ENCODE measurements at places on chromosomes 16 and 17. TPM values are rescaled to one million over a fixed set of nuclear protein-coding genes. Genes with fewer than 3 reads are reported as not detected.
A peak's percentile ranks its signal among the peaks of the same experiment; 100 is the strongest.

- no peak overlapping the region for H3K4me3 ChIP-seq
- no peak overlapping the region for H3K27ac ChIP-seq
- H3K36me3 ChIP-seq = peaks cover 4% of the 10 kb centered on the region
- peaks cover 10% of the 10 kb centered on the region for H3K4me1 ChIP-seq
- no peaks in the 10 kb centered on the region for H3K27me3 ChIP-seq
Observed at GRCh38 chr17:47687748-47688147, 6.2 kb upstream of the TBKBP1 start.

DNA sequence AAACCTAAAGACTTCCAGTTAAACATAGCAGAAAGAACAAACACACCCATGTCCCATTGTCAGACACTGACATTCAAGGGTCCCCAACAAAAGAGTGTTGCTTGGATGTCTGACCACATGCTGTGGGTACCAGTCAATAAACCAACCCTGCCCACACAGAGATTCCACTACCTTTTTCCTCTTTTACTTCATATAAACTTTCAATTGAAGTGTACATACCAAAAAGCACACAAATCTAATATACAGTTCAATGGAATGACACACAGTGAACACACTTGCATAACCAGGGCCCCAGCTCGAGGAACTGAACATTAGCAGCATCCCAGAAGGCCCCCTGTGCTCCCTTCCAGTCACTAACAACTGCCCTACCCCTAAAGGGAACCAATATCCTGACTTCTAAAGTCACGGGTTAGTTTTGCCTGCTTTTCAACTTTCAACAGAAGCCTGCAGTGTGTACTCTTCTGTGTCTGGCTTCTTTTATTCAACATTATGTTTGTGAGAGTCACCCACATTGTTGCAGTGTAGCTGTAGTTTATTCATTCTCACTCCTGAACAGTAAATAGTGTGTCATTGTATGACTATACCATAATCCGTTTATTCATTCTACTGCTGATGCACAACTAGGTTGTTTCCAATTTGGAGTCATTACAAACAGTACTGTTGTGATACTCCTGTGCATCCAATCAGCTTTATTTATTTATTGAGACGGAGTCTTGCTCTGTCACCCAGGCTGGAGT lies 18.0 kb downstream of the CFDP1 start:
- H3K4me1 ChIP-seq = peaks cover 10% of the 10 kb centered on the region
- DNase-seq = no peak
- peaks cover 5% of the 10 kb centered on the region for H3K36me3 ChIP-seq
- no peak overlapping the region for H3K27ac ChIP-seq

- no peaks in the 10 kb centered on the region for H3K36me3 ChIP-seq
- no peak for DNase-seq
- no peak overlapping the region for H3K4me3 ChIP-seq
- H3K27me3 ChIP-seq = no peaks in the 10 kb centered on the region
Observed at GRCh38 chr16:86748652-86749051, 170.3 kb downstream of the FOXL1 start.

- no peaks in the 10 kb centered on the region for H3K27me3 ChIP-seq
- H3K4me1 ChIP-seq = peaks cover 2% of the 10 kb centered on the region
- no peak for DNase-seq
- H3K36me3 ChIP-seq = peaks cover 10% of the 10 kb centered on the region
Observed at GRCh38 chr16:57165938-57166337, 19.9 kb downstream of the PSME3IP1 start.

Gene KRTAP4-1
- not detected for total RNA-seq

Gene PIK3R5
- total RNA-seq = 55.3 TPM

DNA sequence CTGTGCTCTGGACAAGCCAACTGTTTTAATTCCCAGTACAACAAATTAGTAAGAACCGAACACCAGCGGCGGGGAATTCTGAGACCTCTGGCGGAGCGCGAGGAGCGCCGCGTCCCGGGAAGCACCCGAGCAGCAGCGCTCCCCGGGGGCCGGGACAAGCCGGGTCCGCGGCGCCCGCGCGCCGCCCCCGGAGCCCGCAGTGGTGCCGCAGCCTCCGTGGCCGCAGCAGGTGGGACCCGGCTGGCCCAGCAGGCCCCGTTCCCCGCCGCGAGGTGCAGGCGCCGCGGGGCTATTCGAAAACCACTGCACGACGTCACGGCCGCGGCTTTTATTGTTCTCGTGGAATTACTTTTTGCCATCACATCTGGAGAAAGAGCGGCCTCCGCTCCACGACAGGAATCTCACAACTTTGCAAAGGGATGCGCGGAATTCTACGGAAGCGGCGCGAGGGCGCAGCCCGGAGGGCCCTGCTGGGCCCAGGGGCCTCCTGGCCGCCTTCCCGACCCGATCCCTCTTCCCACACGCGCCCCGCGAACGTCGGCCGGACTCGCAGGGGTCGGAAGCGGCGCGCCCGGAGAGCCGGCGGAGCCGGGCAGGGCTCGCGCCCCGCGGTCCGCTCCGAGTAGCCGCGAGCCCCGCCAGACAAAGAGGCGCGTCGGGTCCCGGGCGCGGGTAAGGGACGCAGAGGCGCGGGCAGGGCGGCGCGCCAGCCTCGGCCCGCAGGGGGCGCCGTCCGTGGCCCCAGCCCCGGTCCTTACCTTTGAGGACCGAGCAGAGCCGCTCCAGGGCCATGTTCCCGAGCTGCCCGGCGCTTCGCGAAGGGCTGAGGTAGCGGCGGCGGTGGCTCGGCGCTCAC lies 696 bp downstream of the NETO2 start:
- H3K27ac ChIP-seq = peak overlapping the region; percentile 35
- H3K36me3 ChIP-seq = no peaks in the 10 kb centered on the region
- H3K4me3 ChIP-seq = peak overlapping the region; percentile 63
- peaks cover 18% of the 10 kb centered on the region for H3K27me3 ChIP-seq

DNA sequence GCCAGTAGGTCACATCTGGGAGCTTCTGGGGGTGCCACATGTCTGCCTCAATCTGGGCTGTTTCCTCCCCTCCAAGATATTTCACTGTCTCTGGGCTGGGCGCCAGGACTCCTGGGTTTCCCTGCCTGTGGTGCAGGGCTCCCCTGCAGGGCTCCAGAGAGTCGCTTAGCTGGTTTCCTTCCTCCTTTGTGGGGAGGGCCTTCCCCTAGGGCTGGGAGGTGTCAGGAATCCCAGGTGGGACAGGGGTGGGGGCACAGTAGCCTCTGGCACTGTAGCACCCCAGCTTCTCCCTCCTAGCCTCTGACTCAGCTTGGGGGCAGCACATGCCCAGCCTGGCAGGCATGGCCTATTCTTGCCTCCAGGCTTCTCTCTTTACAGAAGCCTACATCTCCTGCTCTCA lies 2.6 kb downstream of the RARA start:
- H3K36me3 ChIP-seq = no peaks in the 10 kb centered on the region
- H3K27me3 ChIP-seq = no peaks in the 10 kb centered on the region
- H3K4me3 ChIP-seq = no peak overlapping the region
- H3K27ac ChIP-seq = peak overlapping the region; percentile 72

DNA sequence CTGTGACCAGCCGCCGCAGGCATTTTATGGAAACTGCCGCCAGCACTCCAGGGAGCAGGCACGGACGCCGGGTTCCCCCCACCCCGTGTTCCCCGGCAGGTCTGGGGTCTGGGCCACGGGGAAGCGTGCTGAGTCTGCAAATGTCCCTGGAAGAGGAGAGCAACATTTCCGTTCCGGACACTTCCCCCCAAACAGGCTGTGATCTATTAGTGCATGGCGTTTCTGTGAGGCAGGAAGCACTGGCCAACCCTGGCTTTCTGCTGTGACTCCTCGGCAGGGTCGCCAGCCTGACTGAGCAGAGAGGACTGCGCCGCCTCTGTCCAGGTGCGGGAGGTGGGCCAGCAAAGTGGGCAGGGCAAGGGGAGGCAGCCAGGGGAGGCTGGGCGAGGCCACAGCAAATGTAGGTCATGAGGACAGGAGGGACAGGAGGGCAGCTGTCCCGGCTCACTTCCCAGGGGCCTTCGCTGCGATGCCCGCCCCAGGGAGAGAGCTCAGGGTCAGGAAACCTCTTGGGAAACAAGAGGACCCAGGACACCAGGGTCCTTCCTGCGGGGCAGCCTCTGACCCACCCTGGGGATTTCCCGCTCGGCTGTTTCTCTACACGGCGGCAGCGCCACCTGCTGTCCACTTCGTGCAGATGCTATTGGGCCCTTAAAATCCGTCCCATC lies 9.5 kb downstream of the FOXF1 start:
- DNase-seq = peak; percentile 80
- no peak overlapping the region for H3K27ac ChIP-seq
- peaks cover 8% of the 10 kb centered on the region for H3K27me3 ChIP-seq
- H3K4me3 ChIP-seq = no peak overlapping the region

Gene NTN3
- 2.4 TPM for total RNA-seq

DNA sequence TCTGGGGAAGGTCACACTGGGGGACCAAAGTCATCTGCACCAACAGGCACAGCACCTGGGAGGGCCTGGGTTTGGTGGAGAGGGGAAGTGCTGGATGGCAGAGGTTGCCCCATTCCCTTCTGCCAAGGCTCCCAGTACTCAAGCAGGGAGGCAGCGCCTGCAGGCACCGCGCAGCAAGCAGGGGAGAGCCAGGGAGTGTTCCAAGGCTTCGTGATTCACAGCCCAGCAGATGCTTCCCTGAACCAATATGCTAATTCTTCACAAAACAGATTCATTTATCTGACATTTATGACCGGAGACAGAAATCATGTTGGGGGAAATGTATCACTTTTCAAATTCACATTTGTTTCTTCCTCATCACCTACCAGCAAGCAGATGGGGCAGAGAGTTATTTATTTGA lies 13.4 kb upstream of the CDH5 start:
- no peaks in the 10 kb centered on the region for H3K36me3 ChIP-seq
- no peak for DNase-seq
- no peak overlapping the region for H3K27ac ChIP-seq
- peaks cover 12% of the 10 kb centered on the region for H3K4me1 ChIP-seq
- no peaks in the 10 kb centered on the region for H3K27me3 ChIP-seq
